ENCODE measurements at places on chromosomes 7 and 10.

DNA sequence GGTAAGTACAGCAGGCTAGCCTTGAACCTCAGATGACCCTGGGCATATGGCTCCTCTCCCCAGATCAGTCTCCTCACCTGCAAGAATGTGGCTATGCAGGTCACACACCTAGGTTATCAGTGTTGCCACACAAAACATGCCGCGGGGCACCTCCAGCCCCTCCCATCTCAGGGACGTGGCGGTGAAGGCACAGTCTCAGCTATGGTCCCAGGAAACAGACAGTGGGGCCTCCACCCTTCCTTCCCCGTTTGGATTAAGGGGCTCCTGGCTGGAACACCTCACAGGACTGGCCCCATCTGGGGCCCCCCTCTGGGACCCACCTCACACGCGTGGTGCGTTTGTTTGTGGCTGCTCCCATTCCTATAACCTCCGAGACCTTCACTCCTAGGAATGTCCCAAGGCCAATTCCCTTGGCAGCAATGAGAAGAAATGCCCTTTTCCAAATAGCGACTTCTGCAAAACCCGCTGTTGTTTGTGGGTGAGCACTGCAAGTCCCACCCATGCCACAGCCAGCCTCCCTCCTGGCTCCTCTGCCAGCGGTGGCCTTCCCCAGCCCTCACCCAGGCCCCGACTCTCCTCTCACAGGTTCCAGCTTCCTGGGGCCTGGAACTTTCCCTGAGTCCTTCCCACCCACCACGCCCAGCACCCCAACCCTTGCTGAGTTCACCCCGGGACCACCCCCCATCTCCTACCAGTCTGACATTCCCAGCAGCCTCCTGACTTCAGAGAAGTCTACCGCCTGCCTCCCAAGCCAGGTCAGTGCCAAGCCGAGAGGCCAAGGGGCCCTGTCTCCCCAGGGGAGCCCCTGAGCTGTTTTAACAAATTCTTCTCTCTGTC, 17.1 kb downstream of the ZMIZ2 start:
- DNase-seq = no peak

DNA sequence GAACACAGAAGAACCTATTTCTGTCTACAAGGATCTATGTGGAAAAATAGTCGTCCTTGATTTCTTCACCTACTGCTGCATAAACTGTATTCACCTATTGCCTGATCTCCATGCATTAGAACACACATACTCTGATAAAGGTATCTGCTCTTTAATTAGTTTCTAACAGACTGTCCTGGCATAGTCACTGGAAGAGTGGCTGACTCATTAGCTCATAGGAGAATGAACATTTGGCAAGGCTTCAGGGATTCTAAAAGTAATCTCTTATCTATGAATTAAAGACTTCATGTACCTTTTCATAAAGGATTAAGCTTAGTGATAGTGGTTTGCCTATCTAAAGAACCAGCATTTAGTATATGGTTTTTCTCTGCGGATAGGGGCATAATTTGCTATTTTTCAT, 4.1 kb downstream of the NHLRC2 start:
- peak; percentile 58 for DNase-seq

GRCh38 chr10:119028900-119029612, 458 bp upstream of the NANOS1 start:
- peak; percentile 92 for DNase-seq

- DNase-seq = no peak
These were observed 19.8 kb upstream of the TSPAN12 start for GRCh38 chr7:120877701-120878100.

DNA sequence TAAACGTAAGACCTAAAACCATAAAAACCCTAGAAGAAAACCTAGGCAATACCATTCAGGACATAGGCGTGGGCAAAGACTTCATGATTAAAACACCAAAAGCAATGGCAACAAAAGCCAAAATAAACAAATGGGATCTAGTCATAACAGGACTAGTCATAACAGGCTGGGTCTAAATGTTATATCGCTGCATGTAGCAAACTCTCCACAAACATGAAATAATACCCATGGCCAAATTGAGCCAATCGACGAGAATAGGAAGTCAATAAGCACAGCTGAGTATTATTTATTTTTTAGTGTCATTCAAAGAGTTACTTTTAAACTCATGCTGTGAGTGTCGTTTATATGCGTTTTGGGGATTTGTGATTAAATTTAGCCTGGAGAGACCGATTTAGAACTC, 225.1 kb downstream of the TFEC start:
- DNase-seq = no peak

DNA sequence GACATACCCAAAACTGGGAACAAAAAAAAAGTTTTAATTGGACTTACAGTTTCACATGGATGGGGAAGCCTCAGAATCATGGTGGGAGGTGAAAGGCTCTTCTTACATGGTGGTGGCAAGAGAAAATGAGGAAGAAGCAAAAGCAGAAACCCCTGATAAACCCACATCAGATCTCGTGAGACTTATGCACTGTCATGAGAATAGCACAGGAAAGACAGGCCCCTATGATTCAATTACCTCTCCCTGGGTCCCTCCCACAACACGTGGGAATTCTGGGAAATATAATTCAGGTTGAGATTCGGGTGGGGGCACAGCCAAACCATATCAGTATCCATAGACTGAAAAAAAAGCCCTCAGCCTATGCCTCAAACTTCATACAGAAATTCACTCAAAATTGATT, 647.2 kb downstream of the GRID1 start:
- no peak for DNase-seq

DNA sequence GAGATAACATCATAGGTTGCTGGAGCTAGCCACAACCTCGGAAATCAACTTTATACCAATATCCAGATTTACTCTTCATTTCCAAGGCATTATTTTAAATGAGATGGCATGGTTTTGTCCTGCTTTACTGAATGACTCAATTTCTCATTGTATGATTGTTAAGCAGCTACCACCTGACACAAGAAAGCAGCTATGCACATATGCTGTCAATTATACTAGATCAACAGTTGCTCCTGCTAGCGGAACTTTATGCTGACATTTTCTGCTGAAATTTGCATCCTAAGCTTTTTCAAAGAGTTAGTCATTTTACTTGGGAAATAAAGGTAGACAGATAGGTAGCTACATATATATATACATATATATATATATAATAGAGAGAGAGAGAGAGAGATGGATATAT, 8.9 kb upstream of the CH25H start:
- no peak for DNase-seq

GRCh38 chr7:25579778-25580075, 351.4 kb upstream of the NPVF start:
- no peak for DNase-seq

DNA sequence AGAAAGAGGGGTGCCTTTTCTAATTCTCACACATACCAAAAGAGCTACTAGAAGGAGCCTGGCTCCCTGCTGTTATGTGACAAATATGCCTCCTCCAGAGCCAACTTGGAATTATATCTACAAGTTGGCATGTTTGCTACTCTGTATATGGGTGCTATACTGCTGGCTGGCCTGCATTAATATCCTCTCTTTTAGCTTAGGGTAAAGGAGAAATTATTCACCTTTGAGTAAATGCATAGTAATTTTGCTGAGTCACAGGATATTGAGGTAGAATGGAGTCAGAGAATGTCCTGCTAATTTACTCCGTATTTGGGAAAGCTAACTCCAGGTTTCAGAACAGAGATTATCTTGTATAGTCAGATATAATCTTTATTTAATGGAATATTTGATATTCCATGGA, 24.2 kb upstream of the LIPN start:
- no peak for DNase-seq

All from dermis blood vessel endothelial cell (primary cell).